ENCODE measurements at places on chromosomes 7 and 10.

GRCh38 chr10:105964009-105964408 lies 1200.5 kb downstream of the SORCS1 start:
- DNase-seq, result no peak

DNA sequence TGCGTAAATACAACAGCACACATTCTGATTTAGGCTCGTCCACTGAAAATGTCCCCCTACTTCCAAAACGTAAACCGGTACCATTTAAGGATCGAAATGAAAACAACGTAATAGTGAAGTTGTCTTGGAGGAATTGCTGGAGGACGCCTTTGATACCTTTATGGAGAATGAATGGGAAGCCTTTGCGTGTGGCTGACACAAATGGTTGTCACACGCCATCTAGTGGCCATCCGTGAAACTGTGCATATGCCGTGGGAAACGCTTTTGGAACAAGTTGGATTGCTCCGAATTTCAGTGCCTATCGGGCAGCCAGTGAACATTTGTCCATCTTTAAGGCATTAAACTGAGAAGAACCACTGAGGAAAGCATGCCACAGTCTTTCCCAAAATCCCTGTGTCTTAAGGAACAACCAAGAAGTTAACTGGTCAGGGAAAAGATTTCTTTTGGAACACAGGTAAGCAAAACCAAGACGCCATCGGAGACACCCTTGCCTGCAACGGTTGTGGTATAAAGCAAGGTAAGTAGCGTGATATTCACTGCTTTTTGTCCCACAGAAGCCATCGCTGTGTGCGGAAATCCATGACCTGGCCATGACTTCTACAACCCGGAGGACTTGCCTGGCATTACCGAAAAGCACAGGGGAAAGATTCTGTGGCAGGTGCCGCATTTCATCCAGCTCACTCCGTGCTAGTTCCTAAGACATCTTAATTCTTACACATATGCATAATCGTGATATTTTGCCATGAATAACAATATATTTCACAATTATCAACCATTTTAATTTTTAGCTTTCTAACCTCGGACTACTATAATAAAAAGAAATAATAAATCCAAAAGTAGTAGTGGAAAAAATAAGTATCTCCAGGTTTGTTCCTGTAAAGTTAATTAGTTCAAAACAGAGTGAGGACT lies 100.6 kb downstream of the FAM204A start:
- peak; percentile 87 for DNase-seq

- no peak for DNase-seq
Measured at GRCh38 chr10:24897326-24897926, 55.0 kb downstream of the PRTFDC1 start.

DNA sequence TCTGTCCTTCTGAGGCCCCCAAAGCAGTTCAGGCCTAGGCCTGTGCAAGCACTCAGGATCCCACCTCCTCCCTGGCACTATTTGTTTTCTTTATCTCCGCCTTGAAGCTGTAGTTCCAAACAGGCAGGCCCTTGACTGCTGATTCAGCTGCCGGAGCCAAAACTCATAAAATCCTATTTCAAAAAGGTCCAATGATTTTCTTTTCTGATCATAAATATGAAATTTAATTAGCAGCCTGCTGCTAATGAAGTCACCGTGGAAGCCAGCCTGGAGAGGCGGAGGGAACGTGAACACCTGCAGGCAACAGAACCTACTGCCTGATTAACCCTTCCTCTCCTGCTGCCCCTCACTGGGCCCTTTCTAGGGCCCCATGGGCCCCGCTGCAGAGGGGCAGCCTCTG lies 60.1 kb downstream of the CARD11 start:
- DNase-seq, result no peak

- DNase-seq, result no peak
Measured at GRCh38 chr10:121774813-121775212, 153.0 kb downstream of the ATE1 start.

GRCh38 chr10:23439452-23439960 lies 631 bp downstream of the OTUD1 start:
- DNase-seq, result no peak

DNA sequence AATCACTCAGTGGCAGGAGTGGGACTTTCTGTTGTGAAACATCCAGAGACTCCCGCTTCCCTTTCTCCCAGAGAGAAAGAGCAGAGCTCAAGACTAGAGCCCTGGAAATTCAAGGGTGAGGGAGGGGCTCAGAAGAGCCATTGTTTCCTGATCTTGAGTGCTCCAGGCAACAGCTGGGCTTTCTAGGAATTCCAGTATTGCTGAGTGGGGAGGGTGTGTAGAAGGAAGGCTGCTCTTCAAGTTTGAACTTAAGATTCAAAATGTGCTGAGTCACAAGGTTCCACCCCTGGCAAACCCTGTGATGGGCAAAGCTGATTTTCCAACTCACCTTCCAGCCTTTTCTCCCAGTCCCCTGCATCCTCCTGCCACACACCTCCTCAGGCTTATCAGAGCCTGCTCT lies 42.3 kb upstream of the MSRB2 start:
- DNase-seq, result no peak

GRCh38 chr10:78437998-78438906 lies 404.6 kb downstream of the RPS24 start:
- no peak for DNase-seq

- DNase-seq, result no peak
Measured at GRCh38 chr10:90665905-90666662, 191.8 kb downstream of the HTR7 start.

DNA sequence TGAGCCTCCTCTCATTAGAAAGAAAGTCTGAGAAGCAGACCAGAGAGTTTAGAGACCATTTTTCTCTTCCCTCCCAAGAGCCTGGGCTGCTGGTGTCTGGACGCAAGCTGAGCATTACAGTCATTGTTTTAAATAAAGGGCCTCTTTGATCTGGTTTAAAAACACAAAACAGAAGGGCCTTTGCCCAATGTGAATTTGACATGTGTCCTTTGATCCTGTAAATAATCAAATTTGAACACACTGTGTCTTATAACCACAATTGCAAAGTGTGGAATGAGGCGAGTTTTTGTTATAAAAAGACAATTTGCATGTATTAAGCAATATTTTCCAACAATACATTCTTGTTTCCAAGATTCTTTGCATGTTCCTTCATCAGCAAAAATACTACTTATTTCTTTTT lies 158.5 kb downstream of the C7orf25 start:
- DNase-seq, result no peak

DNA sequence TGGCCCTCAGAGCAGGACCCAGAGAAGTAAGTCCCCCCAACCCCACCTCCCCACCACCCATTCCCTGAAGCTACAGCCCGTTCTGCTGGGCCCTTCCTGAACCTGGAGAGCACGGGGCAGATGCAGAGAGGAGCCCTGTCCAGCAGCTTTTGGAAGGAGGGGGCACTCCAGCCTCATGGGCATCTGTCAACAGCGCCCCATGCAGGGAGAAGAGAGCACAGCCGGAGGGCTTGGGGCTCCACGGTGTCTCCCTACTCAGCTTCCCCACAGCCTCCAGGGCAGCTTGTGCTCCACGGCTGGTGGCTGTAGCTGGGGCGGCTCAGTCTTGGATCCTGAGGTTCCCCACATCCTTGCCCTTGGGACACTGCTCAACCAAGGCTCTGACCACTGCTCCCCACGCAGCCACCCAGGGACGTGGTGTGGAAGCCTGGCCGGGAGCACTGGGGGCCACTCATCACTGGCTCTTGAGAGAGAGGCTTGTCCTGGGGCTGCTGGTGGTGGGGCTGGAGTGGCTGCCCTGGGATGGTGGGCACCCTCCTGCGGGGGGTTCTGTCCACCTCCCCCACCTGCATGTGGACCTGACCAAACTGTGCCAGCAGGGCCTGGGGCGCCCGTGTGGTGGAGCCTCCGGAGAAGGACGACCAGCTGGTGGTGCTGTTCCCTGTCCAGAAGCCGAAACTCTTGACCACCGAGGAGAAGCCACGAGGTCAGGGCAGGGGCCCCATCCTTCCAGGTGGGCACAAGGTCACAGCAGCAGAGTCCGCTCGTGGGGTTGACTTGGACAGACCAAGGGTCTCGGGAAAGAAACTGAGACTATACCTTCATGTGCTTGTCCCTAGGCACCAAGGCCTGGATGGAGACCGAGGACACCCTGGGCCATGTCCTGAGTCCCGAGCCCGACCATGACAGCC lies 4.5 kb downstream of the PRAP1 start:
- no peak for DNase-seq

GRCh38 chr7:138345567-138345966 lies 114.5 kb upstream of the TRIM24 start:
- DNase-seq, result no peak

- DNase-seq, result peak; percentile 87
Measured at GRCh38 chr7:96321658-96322372, at the start of gene SLC25A13. Gene SLC25A13, minus strand, starts transcription at chr7:96322098. Its CDS starts 142 bp downstream, at chr7:96321956.

GRCh38 chr7:158816995-158817394 lies 12.3 kb downstream of the ESYT2 start:
- no peak for DNase-seq

DNA sequence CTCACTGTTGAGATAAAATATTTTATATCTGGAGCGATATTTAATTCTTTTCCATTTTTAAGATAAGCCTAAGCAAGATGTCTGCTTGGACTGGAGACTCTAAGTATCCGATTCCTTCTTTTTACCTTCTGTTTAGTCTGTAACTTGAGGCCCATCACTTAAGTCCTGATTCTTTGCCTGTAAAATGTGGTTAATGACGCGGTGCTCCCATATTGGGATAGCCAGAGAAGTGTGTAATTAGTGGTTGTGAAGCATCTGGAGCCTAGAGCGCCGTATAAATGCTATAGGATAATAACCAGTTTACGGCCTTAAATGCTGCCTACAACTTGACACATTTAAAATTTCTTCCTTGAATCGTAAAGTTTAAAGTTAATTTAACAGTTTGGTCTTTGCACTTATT lies 132.9 kb downstream of the CHN2 start:
- DNase-seq, result no peak

DNA sequence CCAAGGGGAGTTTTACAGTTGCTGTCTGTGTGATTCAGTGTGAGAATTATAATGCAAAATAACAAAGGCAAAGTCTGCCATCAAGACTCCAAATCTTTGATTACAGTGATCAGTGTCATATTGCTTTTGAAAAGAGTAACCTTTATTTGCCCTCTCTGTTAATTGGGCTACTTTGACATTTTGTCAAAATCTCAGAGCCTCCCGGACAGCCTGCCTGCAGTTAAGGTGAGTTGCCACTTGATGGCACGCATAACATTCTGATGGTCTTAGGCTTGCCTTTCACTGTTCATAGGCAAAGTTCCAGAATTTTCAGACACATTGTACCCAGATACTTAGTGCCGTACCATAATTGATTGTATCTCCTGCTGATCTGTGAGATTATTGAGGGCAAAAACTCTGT lies 253.5 kb downstream of the ABCA13 start:
- no peak for DNase-seq

DNA sequence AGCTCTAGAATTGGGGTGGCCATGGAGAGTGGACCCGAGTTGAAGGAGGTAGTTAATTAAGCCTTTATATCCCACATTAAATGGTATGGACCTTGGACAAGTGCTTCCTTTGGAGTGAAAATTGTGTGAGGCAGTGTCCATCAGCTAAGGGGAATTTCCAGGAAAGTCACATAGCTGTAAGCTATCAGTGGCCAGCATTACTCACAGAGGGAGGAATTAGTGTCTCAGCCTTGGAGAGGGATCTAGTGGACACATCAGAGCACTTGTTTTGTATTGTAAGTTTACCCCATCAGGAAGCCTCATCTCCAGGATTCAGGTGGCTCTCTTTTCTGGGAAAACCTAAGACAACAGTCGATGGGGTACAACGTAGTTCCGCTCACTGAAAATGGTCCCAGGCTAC lies 416.7 kb downstream of the TFEC start:
- no peak for DNase-seq

- DNase-seq, result no peak
Measured at GRCh38 chr7:19872094-19872493, 98.7 kb upstream of the TMEM196 start.

GRCh38 chr10:47127188-47127785 lies 172.7 kb upstream of the GDF10 start:
- DNase-seq, result no peak

- no peak for DNase-seq
Measured at GRCh38 chr7:31079824-31080511, 27.9 kb downstream of the ADCYAP1R1 start.

GRCh38 chr7:76220185-76221057 lies 18.7 kb downstream of the SRRM3 start:
- no peak for DNase-seq

DNA sequence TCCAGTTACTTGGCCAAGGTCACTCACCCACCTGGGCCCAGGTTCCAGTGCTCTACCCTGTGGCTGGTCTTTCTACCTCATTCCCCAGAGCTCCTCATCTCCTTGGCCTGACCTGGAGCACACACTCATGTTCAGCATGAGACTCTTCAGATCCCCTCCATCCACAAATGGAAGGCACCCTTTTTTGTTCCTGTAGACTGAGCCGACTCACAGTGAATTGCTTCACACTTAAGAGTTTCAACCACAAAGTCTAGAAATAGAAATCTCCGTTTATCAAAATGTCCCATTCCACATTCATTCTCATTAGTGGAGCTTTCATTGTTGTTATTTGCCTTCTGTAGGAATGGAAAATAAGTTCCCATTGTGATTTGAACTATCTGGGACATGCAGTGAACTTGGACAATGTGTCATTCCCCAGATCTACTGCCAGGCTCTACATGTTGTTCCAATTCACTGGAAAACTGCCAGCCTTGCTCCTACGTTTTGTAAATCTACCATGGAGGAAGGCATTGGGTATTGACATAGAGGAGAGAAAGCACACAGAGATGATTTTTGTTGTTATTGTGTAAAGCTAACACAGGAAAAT lies 125.3 kb upstream of the CELF2 start:
- no peak for DNase-seq

GRCh38 chr7:47190462-47190861 lies 391.4 kb downstream of the TNS3 start:
- no peak for DNase-seq

GRCh38 chr10:113319479-113319878 lies 233.4 kb upstream of the HABP2 start:
- DNase-seq, result no peak

- no peak for DNase-seq
Measured at GRCh38 chr10:93079663-93080349, 6.1 kb downstream of the CYP26A1 start.

DNA sequence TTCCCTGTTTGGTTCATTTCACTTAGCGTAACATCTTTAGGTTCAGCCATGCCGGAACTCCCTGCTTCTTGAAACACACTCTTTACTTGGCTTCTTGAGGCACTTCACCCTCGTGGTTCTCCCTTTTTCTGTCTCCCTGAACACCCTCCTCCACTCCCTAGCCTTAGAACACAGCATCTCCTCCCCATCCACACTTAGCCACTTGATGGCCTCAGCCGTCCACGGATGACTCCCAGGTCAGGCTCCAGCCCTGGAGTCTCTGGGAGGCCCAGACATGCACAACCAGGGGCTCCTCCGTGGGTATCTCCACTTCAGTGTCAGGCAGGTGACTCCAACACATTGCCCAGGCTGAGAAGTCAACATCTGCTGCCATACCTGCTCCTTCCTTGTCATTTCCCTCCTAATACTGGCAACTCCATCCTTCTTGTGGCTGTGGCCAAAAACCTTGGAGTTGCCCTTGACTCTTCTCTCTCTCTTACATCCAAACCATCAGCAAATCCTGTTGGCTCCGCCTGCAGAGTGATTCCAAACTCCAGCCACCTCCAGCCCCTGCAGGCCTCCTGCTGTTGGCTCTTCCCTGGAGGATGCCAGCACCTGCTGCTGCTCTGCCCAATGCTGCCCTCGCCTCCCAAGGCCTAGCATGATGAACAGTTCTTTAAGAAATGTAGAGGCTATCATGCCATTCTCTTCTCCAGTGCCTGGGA lies 8.4 kb upstream of the INMT start:
- DNase-seq, result no peak

GRCh38 chr7:106070567-106071254 lies 41.4 kb downstream of the SYPL1 start:
- DNase-seq, result no peak

GRCh38 chr10:95531058-95531809 lies 29.9 kb downstream of the SORBS1 start:
- no peak for DNase-seq

- DNase-seq, result no peak
Measured at GRCh38 chr7:110881721-110882120, 209.2 kb upstream of the LRRN3 start.

Data from activated CD8-positive, alpha-beta memory T cell treated with anti-CD3 and anti-CD28 coated beads for 24 hours (primary cell).